ENCODE measurements at places on chromosomes 3 and 15.

DNA sequence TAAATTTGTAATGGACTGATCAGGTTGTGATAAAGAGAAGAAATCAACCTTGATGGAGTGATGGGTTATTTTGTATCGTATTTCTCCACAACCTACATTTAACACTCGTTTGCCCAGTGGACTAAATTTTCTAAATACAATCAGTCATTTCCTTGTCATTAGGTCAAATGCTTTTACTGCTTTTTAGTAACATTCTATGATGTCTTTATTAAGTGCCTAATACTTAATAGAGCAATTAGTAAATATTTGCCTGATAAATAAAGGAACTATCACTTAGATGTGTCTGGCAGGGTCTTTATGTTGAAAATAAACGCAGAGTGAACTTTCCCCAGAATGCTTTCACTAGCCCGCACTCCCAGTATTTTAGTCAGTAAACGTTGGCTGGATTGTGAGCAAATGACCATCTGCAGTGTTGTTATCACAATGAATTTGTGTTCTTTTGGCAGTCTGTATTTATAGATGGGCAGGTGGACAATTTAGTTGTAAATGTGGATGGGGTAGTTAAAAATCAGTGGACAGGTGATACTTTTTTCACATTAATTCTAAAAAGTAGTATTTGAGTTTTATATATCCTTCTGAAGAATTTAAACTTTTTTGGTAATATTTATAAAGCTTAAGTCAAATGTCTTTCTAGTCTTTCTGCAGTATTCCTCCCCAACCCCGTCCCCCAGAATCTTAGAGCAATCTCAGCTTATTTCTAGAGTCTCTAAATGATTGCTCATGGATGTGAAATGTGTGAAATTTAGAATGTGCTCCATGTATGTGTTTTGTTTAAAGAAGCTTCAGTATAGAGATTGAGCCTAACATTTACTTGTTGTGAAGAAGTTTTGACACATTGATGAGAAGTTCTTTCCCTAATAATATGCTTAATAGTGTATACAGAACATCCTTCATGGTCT, 4.9 kb downstream of the USP3 start:
- no peak for DNase-seq

DNA sequence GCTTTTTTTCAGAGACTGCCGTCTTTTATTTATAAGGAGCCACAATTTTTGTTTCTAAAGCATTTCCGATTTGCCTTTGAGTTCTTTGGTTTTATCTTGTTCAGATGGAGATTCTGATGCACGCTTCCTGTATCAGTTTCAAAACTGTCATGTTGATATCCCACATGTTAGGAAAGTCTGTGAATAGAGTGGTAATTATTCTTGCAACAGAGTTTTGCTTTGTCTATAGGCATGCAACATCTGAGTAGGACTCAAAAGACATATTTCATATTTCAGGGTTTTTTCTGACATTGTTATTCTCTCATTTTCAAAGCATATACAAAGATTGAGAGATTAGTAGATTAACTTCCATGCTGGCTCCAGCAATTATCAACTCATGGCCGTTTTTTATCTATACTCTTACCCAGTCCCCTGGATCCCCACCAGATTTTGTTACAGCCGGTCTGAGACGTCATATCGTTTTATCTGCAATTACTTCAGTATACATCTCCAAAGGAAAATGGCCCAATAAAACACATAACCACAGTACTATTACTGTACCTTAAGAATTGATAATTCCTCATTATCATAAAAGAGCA, 22.4 kb downstream of the PAQR5 start:
- DNase-seq, result no peak

GRCh38 chr3:155026999-155027591, 53.0 kb upstream of the MME start:
- DNase-seq, result no peak

- DNase-seq, result no peak
Observed at GRCh38 chr15:29740692-29741311, 81.5 kb downstream of the TJP1 start.

- DNase-seq, result peak; percentile 23
Observed at GRCh38 chr3:31567036-31567435, 34.3 kb downstream of the STT3B start.

Measured in activated naive CD4-positive, alpha-beta T cell treated with anti-CD3 and anti-CD28 coated beads, Interleukin-2, amount 50 U/mL, for 16 hours (primary cell).